ENCODE measurements at places on chromosomes 6 and 20. TPM values are rescaled to one million over a fixed set of nuclear protein-coding genes. Genes with fewer than 3 reads are reported as not detected.

RIPOR3 gene
- 0.33 TPM for total RNA-seq

C6orf58 gene
- not detected for total RNA-seq

SPATA25 gene
- 0.65 TPM for total RNA-seq

SIRPD gene
- total RNA-seq: not detected

CYP39A1 gene
- 0.78 TPM for total RNA-seq

NR2E1 gene
- total RNA-seq: not detected

MYMX gene
- 0.33 TPM for total RNA-seq

PI3 gene
- not detected for total RNA-seq

OR2H1 gene
- not detected for total RNA-seq

ELOVL4 gene
- 5.4 TPM for total RNA-seq

THEMIS gene
- total RNA-seq: not detected

CGA gene
- not detected for total RNA-seq

SMLR1 gene
- total RNA-seq: not detected

Measured in smooth muscle cell of the pulmonary artery (primary cell).